ENCODE measurements at places on chromosomes 3 and 15. TPM values are rescaled to one million over a fixed set of nuclear protein-coding genes. Genes with fewer than 3 reads are reported as not detected.

DNA sequence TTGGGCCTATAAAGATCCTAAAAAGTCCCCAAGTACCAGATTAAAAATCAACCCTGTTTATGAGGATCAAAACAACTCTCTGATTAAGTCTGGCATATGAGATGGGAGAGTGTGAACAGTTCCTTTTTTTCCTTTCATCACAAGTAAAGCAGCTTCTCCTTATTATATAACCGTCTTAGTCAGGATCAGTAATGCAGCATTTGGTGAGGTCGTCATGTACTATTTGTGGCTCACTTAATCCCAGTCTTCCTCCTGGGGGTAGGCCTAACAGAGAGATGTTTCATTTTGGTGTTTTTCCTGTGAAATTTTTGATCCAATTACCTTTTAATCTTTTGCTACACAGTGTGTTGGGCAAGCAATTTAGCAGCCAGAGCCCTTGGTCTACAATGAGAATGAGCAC lies 333.1 kb upstream of the KCNMB2 start:
- no peak for DNase-seq

GRCh38 chr3:19206540-19206939 lies 58.2 kb downstream of the KCNH8 start:
- no peak for DNase-seq

CCDC33 gene
- not detected for total RNA-seq

MON1A gene
- 12.5 TPM for total RNA-seq

LRRC31 gene
- 0.29 TPM for total RNA-seq
